Suppressor macrophage (primary cell): ENCODE measurements at places on chromosomes 2 and 18.

GRCh38 chr2:97617911-97618310 is 28.0 kb upstream of the COX5B start:
- DNase-seq, result peak; percentile 30

GRCh38 chr18:6362559-6363129 is 52.1 kb downstream of the L3MBTL4 start:
- DNase-seq, result no peak

DNA sequence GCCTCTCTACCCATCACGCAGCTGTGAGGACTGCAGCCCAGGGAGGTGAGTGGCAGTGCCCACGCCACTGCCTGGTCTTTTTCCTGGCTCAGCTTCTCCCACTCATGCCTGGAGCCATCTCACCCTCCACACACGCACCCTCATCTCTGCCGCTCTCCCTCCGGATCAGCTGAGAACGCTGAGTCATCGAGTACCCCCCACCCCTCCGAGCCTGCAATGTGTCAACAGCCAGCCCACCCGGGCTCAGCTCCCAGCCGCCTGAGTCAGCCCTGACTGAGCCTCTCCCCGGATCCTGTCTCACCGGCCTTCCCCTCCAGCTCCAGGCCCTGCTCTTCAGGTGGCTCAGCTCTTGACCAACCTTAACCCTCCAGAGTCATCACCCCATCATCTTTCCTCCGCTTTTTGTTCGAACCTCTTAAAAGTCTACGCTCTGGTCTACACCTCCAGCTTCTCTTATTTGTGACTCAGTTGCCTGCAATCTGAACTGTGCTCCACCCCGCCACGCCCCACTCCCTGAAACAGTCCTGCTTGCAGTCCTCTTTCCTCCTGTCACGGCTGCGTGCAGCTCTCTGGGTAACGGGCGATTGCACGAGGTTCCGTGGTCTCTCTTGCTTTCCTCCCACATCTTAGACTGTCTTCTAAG is 94.4 kb upstream of the ASAP2 start:
- peak; percentile 18 for DNase-seq

DNA sequence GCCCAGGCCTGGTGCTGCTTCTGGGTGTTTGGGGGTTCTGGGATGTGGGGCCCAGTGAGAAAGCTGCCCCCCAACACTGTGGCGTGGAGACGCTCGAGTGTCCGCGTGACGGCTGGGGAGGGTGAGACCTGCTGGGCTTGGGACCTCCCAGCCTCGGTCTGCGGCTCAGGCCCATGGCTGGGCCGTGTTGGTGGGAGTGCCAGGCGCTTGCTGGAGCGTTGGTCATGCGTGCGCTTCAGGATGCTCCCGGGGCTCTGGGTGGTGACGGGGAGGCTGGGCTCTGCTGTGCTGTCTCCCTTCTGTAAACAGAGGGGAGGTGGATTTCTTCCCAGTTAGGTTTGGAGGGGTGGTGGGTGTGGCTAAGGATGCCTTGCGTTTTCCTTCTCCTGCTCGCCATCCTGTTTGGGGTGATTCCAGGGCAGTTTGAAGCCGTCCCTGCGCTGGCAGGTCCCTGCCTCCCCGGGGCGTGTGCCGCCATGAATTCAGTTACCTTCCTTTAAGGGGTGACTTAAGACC is 606 bp downstream of the GAL3ST2 start:
- DNase-seq, result no peak

- no peak for DNase-seq
These were observed 124.0 kb downstream of the RTP5 start for GRCh38 chr2:241993386-241994005.

- no peak for DNase-seq
These were observed 764.9 kb downstream of the DSC3 start for GRCh38 chr18:30277676-30278075.

DNA sequence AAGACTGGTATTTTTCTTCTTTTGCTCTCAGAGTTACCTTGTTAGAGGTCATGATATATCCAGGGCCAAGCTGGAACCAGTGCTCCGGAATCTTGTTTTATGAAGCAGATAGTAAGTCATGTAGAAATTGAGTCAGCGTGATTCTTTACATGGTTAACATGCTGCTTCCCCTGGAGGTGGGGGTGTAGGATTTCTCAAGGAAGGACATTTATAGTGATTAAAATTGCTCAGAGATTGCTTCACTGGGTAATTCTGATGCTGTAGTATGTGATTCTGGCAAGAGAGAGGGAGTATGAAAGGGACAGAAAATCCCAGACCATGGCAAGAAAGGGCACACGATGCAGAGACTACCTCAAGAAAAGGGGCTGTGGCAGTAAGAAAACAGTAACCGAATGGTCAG is 8.0 kb upstream of the MYL1 start:
- no peak for DNase-seq

- DNase-seq, result no peak
These were observed 463 bp upstream of the ALPP start for GRCh38 chr2:232377841-232378734.

- no peak for DNase-seq
These were observed 276.1 kb upstream of the HDAC4 start for GRCh38 chr2:239676716-239677452.

- DNase-seq, result no peak
These were observed 77.3 kb upstream of the ATG16L1 start for GRCh38 chr2:233174137-233174536.

DNA sequence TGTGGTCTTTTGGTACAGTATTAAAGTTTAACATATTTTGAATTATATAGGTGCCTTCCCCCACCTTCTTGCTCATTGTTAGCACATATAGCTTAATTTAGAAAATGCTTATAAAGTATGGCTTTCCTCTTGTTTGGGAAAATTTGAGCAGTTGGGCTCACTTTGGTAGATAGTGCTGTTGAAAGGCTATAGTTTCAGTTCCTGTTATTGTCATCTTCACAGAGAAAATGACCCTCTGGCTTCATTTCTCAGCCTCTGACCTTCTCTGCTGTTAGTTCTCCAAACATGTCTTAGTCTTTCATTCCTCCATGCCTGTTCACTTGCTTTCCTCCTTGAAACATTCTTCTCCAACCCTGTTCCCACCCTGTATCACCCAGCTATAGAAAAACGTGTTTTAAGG is 200.6 kb downstream of the WDR7 start:
- peak; percentile 77 for DNase-seq

GRCh38 chr2:37802899-37803379 is 122.1 kb upstream of the RMDN2 start:
- no peak for DNase-seq

DNA sequence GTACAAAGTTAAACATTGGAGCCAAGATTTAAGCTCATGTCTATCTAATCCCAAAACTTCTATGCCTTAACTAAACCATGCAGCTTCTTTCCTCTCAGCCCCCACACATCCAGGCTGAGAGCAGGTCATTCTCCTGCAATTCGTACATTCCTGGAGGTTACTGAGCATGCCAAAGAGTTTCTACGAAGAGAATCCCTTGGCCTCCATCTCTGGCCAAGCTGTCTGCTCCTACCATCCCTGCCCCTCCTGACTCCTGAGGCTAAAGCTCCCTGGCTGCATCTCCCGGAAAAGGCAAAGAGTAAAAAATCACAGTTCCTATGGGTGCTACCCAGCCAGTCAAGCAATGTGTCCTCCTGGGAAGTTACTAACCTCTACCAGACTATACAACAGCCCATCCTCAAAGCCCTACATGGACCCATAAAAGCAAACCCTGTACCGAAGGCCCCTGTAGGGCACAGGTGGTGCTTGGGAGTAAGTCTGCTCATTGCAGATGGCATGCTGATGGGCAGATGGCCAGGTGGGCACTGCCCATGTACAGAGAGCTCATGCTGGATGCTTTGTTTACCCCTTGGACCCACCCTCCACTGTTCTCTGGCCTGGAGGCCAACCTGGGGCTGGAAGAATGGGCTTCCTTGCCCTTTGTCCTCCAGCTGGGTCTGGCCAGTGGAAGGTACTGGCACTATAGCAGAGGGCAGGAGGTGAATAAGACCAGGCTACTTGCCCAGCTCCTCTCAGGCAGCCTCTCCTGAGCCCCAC is 99.5 kb downstream of the TTC32 start:
- DNase-seq, result no peak

- DNase-seq, result peak; percentile 63
These were observed 412 bp downstream of the GPD2 start for GRCh38 chr2:156436497-156437085.

DNA sequence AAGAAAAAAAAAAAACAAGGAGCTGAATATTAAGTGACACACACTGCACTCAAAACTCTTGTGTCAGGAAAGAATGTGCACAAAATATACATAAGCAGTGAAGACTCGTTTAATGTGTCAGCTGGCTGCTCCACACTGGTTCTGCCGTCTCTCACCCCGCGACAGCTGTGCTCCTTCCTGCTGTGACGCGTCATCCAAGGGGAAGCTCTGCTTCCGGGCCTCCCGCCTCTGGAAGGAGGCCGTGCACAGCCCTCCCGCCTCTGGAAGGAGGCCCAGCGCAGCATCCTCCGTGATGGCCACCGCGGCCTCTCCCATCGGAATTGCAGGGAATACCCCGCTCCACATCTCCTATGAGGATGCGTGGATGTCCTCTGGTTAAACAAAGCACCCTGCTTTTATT is 151.0 kb downstream of the HDAC4 start:
- peak; percentile 84 for DNase-seq

GRCh38 chr2:168044579-168044978 is 202.8 kb downstream of the STK39 start:
- DNase-seq, result no peak

DNA sequence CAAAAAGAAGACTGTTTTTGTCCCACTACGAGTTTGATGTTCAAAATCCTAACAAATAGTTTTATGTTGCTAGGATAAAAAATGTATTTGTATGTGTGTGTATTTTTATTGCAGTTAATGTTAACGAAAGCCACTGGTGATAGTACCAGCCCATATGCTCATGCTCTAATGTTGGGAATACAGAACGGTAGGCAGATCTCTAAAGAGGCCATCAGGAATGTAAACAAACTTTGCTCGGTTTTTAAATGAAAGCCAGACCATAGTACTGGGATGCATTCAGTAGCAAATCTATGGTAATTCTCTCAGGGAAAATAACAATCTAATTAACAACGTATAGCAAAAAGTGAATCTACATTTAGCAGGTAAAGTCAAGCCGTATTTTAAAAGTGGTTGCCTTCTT is 208.1 kb downstream of the NEDD4L start:
- DNase-seq, result no peak
